ENCODE measurements at places on chromosomes 11 and 22.

- DNase-seq, result no peak
These were observed 917 bp downstream of the RPS6KA4 start for GRCh38 chr11:64359712-64360445.

GRCh38 chr22:40862537-40862936 lies 624 bp upstream of the DNAJB7 start:
- DNase-seq, result no peak

GRCh38 chr11:16512899-16513241 lies 156.5 kb upstream of the SOX6 start:
- no peak for DNase-seq

DNA sequence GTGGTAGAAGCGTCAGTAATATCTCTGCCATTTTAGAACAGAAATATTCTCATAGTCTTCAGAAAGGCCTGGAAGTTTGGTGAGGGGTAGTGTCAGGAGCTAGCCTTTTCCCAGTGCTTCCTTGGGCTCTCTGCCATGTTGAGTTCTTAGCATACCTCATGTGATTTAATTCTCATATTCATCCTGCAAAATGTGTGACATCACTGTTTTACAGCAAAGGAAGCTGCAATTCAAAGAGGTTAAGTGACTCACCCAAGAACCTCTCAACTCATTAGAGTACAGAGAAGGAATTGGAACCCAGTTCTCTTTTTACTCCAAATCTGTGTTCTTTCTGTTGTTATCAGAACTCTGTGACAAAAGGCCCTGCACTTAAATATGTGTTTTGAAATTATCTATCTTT lies 72.1 kb downstream of the RNF169 start:
- DNase-seq, result no peak

GRCh38 chr22:27195094-27195493 lies 537.7 kb downstream of the MIAT start:
- DNase-seq, result peak; percentile 71

- DNase-seq, result no peak
These were observed 34.4 kb downstream of the PRMT3 start for GRCh38 chr11:20421946-20422345.

GRCh38 chr11:90229791-90230190 lies 6.9 kb upstream of the CHORDC1 start:
- no peak for DNase-seq

DNA sequence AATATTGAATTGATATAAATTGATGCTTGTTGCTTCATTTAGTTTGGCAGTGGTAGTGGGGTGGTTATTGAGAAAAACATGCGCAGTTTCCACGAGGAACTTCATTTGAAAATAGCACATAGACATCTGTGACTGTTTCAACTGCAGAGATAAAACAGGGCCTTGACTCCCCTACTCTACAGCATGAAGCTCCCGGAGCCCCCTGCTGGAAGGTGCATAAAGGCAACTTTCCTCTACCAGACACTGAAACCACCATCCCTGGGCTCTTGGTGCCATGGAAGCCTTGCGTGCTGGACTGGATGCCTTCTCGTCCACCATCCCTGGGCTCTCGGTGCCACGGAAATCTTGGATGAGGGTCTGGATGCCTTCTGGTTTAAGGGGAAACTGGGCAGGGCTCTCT lies 195.9 kb downstream of the CSNK2A3 start:
- DNase-seq, result no peak

- DNase-seq, result no peak
These were observed 1.5 kb downstream of the DGKZ start for GRCh38 chr11:46348566-46349401.

DNA sequence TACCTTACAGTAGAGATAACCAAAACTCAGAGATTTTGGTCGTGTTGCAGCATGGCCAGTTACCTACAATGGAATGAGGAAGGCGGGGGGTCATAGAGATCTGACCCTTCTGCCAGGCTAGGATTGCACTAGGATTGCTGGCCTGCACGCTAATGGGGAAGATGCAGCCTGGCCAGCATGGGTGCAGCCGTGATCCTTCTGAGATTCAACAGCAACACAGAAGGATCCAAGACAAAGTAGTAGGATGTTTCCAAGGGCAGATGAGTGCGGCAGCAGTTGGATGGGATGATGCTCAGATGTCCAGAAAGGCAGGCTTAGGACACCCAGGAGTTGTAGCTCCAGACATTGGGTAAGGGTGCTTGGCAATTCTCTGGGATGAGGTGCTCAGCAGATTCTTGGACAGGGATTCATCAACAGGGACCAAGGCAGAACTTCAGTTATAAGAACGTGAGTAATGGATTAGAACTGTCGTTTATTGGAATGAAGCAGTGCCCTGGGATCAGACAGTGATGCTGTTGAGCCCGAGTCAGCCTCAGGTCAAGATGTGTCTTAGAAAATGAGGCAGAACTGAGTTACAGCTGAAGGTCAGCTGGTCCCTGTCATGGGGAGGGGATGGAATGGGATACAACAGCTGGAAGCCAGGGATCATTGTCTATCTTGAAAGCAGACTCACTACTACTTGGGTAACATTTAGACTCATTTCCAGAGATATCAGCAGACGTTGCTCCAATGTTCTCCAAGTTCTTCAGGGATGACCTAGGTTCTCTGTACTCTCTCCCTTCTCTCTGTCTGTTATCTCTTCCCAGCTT lies 71.0 kb downstream of the PARVA start:
- no peak for DNase-seq

DNA sequence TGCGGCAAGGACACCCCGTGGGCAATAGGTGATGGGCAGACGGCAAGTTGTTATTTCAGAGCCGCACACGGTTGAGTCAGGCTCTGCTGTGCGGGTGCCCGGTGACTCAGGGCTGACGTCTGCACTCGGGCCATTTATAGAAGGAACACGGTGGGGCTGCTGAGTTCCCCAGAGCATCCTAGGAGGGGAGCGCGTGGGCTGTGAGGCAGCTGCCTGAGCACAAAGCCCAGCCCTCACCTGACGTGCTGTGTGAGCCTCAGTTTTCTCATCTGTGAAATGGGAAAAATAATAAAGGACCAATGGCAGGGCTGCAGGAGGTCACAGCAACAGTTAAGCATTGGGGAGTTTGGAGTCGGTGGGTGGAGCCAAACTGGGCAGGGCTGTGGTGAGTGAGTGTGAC lies 11.3 kb upstream of the RHOD start:
- no peak for DNase-seq

DNA sequence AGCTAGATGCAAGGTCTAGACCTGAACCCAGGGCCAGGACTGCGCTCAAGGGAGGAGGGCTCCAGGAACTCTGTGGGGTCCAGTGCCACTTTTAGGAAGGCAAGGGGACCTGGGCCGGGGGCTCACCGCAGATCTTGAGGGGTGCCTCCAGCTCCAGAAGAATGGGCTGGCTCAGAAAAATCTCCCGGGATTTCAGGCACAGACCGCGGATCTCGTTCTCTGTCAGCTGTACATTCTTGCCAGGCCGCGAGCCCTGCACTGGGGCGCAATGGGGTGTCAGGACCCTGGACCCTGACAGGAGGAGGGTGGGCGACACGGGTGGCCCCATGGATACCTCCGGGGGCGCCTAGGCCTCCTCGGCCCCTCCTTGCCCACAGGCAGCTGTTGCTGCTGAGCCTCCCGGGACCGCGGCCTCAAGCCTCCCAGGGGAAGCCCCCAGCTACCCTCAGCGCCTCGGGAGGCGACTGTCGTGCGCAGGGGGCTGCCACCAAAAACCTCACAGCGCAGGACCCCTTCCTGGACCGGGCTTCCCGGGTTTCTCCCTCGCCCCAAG lies 640 bp downstream of the PPP1CA start:
- no peak for DNase-seq

GRCh38 chr11:27158456-27159334 lies 118.1 kb downstream of the BBOX1 start:
- DNase-seq, result peak; percentile 81

- no peak for DNase-seq
These were observed 3.9 kb upstream of the GTSE1 start for GRCh38 chr22:46292732-46293131.

DNA sequence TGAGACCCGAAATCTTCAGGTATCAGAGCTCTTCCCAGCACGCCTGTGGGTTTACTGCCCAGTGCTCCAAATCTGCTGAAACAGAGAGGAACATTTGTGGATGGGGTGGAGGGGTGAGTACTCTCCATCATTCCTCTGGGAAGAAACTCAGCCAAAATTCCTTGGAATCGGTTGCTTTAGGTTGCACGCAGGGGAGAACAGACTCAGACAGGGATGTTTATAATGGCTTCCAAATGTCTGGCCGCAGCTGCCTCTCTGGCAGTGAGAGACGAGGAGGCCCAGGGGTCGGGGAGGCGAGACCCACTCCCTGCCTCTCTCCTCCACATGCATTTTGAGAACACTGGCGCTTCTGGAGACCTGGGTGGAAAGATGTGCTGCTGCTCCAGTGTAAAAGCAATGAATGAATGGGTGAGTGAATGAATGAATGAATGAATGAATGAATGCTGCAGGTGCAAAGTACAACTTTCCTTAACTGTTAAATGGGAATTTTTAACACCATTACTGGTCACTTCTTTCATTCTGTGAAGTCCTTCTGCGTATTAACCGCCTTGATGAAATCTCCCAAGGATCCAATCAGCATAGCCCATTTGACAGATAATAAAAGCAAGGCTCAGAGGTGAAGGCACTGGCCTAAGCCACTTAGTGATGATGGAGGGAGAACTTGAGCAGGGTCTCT lies 437.4 kb downstream of the MIAT start:
- peak; percentile 88 for DNase-seq

DNA sequence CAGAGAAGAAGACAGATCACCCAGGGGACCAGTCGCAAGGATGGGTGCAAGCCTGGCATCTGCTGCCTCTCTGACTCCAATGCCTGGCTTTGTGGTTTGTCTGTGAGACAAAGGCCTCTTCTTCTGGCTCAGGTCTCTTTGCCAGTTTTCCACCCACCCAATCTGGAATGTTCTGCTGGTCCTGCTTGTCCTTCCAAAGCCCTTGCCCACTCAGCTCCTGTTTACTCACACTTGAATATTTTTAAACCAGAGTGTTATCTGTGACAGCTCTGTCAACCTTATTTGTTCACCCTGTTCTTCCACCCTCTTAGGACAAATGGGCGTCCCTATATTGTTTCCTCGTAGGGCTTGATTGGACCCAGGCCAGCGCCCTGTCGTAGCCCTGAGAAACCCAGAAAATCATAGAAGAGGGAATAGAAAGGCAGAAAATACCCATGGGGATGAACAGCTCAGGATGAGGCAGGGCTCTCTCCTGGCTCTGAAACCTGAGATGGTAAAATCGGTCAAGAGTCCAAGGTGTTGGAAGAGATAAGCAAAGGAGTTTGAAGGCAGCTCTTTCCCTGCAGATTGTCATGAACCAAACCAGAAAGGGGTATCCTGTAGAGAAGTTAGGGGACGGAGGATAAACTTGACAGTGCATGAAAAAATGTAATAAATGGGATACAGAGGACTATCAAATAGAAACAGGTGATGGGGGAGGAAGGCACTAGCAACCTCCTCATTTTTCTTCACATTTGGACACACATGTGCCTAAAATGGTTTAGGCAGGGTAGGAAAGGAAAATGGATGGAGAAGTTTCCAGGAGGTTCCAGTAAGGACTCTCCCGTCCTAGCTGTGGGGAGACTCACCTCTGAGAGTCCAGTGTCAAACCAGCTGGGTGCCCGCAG lies 651 bp downstream of the CRYAB start:
- DNase-seq, result no peak

- no peak for DNase-seq
These were observed 11.9 kb upstream of the SLC5A4 start for GRCh38 chr22:32267011-32267410.

- no peak for DNase-seq
These were observed 8.6 kb downstream of the KCNC1 start for GRCh38 chr11:17743026-17743807.

DNA sequence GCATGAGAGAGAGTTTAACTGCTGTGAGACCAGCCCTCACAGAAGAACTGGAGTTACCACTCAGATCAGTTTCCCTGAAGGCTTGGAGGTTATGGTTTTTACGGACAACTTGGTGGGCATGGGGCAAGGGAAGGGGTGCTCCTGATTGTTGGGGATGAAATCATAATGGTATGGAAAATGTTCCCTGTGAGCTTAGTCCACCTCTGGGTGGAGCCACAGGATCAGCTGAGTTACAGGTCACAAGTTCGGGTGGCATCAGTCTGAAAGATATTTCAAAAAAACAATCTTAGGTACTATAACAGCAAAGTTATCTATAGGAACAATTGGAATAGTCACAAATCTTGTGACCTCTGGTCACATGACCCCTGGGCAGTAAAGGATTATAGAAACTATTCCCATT lies 162.9 kb downstream of the DLG2 start:
- DNase-seq, result no peak

DNA sequence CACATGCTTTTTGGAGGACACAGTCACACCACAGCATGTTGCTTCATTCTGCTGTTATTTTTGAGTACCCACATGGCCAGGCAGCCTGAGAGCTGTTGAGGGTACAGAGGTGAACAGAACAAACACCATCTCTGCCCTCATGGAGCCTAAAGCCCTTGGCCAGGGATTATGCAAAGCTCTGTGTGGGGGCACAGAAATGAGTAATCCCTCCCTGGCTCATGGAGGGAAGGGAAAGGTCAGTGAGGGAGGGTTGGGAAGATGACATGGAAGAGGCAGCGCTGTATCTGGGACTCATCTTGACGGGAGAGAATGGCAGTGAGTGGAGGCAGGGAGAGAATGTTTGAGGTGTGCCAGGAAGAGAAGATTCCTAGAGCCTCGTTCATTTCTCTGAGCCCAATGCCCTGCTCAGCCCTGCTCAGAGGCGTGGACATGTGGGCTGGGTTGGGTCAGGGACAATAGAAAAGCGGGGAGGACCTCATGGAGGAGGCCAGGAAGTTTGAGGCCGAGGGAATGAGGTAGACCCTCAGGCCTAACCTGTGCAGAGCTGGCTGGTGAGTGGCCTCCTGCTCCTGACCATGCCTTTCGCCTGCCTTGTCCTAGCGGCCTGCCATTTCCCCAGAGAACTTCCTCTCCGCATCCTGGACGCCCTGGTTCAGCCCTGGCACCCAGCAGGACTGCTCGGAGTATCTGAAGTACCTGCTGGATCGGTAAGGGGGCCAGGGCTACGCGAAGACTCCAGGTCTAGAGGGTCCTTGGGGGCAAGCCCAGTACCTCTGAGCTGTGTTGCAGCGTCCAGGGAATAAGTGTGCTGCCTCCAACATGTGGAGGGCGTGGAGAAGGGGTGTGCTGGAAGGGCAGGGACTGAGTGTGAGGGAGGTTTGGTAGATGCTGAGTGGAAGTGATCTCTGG lies 19.8 kb downstream of the USP35 start:
- no peak for DNase-seq

GRCh38 chr11:78921509-78921908 lies 346.8 kb upstream of the NARS2 start:
- DNase-seq, result no peak

GRCh38 chr11:1561955-1562354 lies 10.1 kb downstream of the DUSP8 start:
- DNase-seq, result no peak

DNA sequence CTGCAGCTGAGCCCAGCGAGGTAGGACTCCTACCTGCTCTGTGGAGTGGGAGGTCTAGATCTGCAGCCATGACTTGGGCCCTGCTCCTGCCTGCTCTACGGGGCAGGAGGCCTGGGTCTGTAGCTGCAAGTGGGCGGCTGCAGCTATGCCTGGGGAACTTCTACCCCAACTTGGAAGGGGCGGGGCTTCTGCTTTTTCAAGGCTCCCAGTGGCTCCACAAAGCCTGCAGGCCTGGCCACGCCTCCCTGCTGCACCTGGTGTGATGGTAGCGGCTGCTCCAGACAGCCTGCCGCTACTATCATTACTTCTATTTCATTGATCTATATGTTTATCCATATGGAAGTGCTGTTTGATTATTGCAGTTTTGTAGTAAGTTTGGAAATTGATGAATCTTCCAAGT lies 121.2 kb downstream of the NELL1 start:
- DNase-seq, result no peak

Measured in right forelimb (tissue), 1 donor.